Body of pancreas (tissue), 4 donors: ENCODE measurements at places on chromosomes 4 and X. TPM values are rescaled to one million over a fixed set of nuclear protein-coding genes. Genes with fewer than 3 reads are reported as not detected.

GRCh38 chr4:184896868-184897715 is 71.3 kb upstream of the ACSL1 start:
- DNase-seq = no peak

DNA sequence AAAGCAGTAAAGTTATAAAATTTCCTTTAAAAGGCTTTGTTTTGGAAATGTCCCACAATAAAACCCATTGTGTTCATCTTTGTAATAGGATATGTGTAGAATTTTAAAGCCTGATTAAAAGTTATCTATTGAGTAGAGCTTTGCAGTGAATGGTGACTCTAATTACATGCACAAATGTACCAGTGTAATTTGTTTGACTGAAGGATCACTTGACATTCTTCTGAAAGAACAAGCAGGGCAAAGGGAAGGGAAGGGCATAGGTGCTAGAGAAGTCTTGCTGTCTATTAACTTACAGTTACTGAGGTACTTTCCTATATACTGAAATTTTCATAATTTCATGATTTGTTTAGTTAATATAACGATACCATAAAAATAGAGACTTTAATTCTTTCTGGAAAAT is 70.8 kb downstream of the STIM2 start:
- DNase-seq = no peak

- no peak for DNase-seq
Measured at GRCh38 chr4:145839151-145839550, 99.5 kb downstream of the ZNF827 start.

DNA sequence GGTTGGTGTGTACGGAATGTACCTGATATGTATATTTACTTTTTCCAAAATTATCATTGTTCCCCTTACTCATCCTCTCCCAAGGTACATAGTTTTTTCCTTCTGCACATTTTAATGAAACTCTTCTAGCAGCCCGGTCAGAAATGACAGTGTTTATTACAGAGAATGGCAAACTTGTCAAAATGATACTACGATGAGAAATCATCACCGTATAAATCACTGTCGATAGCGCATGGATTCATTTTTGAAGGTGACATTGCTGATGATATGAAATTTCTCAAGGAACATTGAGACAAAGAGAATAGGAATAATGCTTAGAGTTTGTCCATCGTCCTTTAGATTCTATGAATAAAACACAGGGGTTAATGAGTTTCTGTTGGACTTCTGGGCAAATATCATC is 30.6 kb downstream of the FAM114A1 start:
- no peak for DNase-seq

DNA sequence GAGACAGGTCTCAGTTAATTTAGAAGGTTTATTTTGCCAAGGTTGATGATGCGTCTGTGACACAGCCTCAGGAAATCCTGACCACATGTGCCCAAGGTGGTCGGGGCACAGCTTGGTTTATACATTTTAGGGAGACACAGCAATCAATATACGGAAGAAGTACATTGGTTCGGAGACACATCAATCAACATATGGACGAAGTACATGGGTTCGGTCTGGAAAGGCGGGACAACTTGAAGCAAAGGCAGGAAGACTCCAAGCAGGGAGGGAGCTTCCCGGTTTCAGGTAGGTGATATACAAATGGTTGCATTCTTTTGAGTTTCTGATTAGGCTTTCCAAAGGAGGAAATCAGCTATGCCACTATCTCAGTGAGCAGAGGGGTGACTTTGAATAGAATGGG is 225.2 kb upstream of the ZFP42 start:
- DNase-seq = no peak

- DNase-seq = peak; percentile 20
Measured at GRCh38 chr4:140726776-140727500, 29.2 kb downstream of the TBC1D9 start.

- peak; percentile 8 for DNase-seq
Measured at GRCh38 chr4:137700751-137701150, 168.5 kb upstream of the PCDH18 start.

- no peak for DNase-seq
Measured at GRCh38 chr4:102815981-102816380, 11.4 kb downstream of the UBE2D3 start.

GRCh38 chrX:84320614-84321013 is 132.6 kb upstream of the RPS6KA6 start:
- no peak for DNase-seq

DNA sequence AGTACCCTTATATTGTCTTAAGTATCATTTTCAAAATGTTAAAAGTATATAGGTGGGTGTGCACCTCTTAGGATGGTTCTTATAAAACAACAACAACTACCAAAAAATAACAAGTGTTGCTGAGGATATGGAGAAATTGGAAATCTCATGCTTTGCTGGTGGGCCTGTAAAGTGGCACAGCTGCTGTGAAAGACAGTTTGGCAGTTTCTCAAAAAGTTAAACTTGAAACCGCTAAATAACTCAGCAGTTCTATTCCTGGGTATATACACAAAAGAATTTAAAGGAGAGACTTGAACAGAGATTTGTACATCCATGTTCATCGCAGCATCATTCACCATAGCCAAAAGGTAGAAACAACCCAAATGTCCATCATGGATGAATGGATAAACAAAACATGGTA is 65.5 kb downstream of the HAND2 start:
- no peak for DNase-seq

DNA sequence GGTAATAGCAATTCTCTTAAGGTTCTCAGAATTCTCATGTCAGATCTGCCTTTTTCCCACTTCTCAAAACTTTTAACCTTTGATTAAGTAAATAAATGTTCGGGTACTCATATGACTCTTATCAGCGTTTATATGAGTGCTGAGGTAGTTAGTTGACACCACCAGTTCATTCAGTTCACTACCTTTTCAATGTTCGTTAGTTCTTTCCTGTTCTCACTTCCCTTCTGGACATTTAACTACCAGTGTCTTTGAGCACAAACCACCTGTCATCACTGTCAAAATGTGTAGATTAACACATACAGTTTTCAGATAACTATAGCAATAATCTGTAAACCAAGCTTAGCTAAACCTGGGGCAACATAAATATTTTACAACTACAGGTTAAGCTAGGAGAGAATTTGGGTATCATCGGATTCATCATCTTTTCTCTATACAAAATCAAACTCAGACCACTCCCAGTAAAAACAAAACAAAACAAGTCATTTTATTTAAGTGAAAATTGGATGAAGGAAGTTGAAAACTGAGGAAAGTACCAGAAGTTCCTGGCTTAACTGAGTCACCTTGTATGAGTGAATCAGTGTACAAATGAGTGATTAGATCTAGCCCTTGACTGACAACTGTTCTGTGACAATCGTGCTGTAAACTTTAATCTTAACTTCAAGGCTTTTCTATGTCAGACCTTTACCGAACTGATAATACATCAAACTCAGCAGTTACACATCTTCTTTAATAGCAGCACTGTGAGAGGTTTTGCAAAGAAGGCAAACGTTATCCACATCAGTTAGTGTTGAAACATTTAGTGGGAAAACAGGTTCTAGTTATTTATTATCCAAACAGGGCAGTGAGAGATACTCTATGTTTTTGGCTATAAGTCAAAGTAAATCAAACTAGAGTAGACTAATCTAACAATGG is 41.9 kb downstream of the ARHGEF38 start:
- DNase-seq = no peak

DNA sequence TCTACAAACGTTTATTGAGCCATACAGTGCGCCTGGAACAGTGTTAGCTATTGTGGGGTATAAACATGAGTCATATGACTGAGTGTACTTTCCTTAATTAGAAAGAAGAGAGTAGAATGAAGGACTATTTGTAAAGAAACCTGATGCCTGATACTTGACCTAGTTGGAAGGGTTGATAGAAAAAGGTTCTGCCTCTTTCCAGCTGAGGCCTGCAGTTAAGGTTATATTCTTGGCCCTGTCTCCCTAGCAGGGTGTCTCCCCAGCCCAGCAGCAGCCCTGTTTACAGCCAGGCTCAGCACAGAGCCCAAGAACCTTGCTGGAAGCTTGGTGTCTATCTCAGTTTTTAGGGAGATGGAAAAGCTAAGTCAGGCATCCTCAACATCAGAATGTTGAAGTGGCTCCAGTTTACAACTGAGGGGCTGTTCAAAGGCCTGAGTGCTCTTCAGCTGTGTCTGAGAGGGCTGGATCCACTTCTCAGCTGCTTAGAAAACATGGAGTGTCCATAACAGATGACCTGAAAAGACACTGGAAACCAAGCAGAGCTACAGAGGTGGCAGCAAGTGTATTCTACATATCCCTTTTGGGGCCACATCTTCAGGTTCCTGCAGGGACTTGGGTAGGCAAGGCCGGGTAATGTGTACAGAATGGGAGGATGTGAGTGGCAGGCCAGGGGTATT is 21.6 kb downstream of the NYX start:
- no peak for DNase-seq

- DNase-seq = no peak
Measured at GRCh38 chr4:45119376-45119775, 393.0 kb upstream of the GNPDA2 start.

- DNase-seq = no peak
Measured at GRCh38 chr4:69470561-69470960, 25.1 kb downstream of the UGT2B4 start.

GRCh38 chr4:95209927-95210326 is 338.8 kb downstream of the UNC5C start:
- DNase-seq = no peak

DNA sequence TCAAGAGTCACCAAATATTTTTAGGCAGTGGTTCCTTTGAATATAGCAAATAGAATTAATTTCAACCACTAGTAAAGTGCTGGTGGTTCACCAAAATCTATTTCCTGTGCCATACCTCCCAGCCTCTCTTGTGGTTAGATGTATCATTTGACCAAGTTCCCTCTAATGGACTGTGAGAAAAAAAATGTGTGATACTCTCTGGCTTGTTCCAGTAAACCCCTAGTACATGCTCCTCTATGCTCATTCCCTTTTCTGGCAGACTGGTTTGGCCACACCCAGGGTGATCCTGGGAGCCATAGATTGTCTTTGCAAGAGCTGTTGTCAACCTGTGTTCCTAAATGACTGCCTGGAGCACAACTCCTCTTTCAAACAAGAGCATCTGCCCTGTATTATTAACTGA is 109.5 kb downstream of the FRAS1 start:
- no peak for DNase-seq

DNA sequence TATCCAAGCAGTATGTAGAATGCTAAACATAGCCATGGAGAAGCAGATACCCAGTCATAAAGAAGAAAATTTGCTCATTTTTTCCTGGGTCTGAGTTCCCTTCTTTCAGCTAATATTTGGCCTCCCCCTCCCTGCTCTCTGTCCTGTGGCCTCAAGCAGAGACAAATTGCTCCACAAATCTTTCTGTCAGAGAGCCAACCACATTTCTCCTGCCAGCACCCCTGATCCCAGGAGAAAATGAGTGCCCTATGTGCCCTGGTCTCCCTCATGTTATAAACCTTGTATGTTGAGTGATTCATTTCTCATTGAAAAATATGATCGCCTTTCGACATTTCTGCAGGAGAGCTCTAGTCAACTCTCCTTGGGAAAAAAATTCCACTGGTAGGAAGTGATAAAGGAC is 82.0 kb downstream of the TMEM156 start:
- DNase-seq = no peak

Gene PABPC1L2A
- not detected for total RNA-seq

Gene PAGE1
- not detected for total RNA-seq

Gene S100G
- total RNA-seq = not detected

Gene GPR173
- total RNA-seq = 0.66 TPM

Gene STBD1
- 6.6 TPM for total RNA-seq

Gene MAOA
- total RNA-seq = 47.1 TPM
